Inflammatory macrophage (primary cell): ENCODE measurements at places on chromosomes 1 and 21.

DNA sequence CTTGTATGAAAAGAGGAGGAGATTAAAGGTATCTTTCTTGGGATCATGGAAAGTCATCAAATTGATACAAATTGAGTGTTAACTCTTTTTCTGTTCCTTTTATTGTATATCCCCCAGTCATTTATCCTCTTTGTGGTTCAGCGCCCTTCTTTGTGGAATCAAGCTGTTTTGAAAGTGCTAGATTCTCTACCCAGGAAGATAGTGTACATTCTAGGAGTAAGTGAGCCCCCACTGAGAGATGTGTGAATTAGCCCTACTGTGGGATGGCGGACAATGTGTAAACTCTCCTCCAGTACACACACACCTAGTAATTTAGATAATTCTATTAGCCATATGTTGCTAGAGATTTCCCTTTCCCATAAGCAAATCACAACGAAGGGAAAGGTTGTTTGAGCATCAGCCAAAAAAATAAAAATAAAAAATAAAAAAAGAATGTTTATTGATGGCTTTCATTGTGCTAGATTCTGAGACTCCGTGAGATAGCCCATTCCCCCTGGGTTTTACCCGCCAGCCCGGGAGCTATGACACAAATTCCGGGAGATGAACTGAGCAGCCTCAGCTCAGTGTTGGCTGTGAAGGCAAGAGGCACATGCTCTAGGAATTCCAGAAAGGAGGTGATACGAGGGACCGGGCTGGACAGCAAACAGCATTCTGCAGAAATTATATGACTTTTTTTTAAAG lies 378.4 kb upstream of the RUNX1 start:
- no peak for DNase-seq

DNA sequence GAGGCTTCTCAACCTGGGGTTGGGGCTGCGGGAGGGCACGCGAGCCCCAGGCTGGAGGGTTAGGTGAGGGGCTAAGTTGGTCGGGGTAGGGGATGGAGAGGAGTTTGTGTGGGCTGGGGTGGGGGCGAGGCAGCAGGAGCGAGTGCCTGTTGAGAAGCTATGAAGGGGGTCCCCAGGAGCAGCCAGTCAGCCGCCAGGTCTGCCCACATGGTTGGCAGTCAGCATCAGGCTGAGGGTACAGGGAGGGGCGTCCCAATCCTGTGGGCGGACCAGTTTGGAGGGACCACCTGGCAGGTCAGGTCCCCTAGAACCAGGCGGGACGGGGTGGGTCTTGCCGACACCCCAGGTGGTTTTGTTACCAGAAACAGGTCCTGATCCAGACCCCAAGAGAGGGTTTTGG lies 400 bp upstream of the TRIM17 start:
- no peak for DNase-seq

GRCh38 chr21:22885614-22886013 lies 1887.4 kb downstream of the NCAM2 start:
- no peak for DNase-seq

- DNase-seq, result no peak
Measured at GRCh38 chr1:31651089-31651420, 6.4 kb upstream of the PEF1 start.
